ENCODE measurements at places on chromosomes 5 and 9.

- no peak for DNase-seq
These were observed 15.7 kb downstream of the NACC2 start for GRCh38 chr9:136079211-136079915.

DNA sequence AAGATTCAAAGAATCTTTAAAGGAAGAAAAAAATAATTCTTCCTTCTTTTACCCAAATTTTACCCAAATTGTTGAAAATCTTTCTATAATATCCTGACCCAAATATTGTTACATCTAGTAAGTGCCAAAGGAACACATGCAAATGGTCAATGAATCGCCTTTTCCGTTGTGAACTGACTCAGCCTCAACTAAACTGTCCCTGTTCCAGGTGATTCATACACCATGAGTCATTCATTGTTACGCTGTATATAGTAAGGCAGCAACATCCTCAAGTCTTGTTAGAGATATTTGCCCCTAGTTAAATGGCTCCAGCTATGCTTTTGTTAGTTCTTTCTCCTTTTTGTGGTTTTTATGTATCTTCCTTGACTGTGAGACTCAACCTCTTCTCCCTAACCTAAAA, 9.7 kb downstream of the PTGER4 start:
- peak; percentile 61 for DNase-seq

GRCh38 chr9:68488126-68488525, 52.6 kb downstream of the TMEM252 start:
- no peak for DNase-seq

GRCh38 chr9:69996967-69997366, 46.7 kb upstream of the MAMDC2 start:
- DNase-seq, result no peak

DNA sequence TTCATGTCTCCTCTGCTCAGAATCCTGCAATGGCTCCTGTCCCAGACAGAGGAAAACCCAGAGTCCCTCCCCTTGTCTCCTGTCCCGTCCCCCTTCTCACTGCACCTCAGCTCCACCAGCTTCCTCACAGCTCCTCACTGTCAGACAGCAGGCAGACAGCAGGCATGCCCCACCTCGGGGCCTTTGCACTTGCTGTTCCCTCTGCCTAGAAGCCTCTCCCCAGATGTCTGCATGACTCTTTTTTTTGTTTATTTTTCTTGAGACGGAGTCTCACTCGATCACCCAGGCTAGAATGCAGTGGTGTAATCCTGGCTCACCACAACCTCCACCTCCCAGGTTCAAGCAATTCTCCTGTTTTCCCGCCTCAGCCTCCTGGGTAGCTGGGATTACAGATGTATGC, 8.8 kb upstream of the SLC6A7 start:
- no peak for DNase-seq

GRCh38 chr5:43947935-43948334, 345.0 kb downstream of the NNT start:
- no peak for DNase-seq

GRCh38 chr5:142827934-142828576, 57.9 kb downstream of the ARHGAP26 start:
- no peak for DNase-seq

GRCh38 chr5:54484219-54484894, 28.9 kb downstream of the HSPB3 start:
- DNase-seq, result no peak

- DNase-seq, result no peak
These were observed 463.2 kb upstream of the KLF4 start for GRCh38 chr9:107952773-107953172.

DNA sequence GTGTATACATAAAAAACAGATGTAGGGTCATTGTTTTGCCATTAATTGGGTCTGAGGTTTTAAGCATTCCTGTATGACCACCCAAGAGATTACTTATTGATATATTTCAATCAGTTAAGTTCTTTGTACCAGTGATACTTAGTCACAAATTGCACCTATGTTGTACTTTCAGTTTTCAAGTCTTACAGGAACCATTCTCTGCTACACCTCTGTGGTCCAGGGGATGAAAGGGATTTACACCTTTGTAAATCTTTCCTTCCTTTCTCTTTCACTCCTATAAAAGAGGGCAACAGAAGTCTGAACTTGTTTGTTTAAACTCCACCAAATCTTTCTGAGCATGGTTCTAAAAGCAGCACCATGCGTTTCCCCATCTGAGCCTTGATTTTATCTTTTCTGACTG, 86.1 kb downstream of the DEPDC1B start:
- no peak for DNase-seq

- DNase-seq, result no peak
These were observed 42.6 kb downstream of the MLLT3 start for GRCh38 chr9:20579524-20580314.

DNA sequence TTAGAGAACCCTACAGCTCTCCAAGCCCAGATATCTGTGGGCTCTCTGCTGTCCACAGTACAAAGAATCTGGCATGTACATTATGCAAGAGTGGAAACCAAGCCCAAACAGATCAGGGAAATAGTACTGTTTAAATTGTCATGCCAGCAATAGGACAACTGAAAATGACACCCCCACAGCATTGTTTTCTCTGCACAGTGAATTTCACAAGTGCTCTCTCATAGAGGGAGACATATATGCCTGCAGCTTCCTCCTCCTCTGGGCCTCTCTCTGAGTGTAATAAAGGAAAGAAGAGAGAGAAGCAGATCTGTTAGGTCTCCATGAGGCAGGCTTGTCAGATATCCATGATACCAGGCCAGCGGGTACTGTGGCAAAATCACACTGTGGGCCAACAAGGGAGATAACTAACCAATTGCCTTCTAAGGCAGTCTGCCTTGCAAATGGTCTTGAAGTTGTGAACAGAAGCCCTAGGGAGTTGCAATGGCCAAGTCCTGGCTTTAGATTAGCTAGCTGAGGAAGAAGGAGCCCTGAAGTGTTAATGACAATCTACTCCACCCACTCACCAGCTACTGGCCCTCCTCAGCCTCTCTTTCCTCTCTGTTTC, 54.4 kb upstream of the JMY start:
- no peak for DNase-seq

- DNase-seq, result peak; percentile 77
These were observed 10.7 kb downstream of the GSN start for GRCh38 chr9:121278477-121279261.

DNA sequence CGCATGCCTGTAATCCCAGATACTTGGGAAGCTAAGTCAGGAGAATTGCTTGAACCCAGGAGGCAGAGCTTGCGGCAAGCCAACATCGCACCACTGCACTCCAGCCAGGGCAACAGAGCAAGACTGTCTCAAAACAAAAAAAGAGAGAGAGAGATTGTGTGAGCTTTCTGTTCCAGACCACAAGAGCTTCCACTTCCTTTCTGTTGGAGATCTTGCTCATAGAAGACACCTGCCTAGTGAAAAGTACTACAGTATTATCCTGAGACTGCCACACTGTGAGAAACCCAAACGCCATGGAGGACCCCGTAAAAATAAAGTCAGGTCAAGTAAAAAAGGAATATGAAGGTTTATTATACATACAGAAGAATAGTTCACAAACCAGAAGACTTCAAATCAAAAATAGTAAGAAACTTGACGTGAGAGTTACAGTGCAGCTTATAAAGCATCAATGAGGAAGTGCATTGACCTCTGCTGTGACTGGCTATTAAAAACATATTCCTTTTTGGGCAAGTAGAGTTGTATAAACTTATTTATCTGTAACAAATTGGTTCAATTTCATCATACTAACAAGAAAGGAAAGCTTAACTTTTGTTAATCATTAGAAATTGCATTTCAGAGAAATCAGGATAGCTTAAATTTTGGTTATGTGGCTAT, 4.3 kb upstream of the EMB start:
- DNase-seq, result peak; percentile 81

- no peak for DNase-seq
These were observed 815.8 kb downstream of the EFNA5 start for GRCh38 chr5:106854922-106855321.

DNA sequence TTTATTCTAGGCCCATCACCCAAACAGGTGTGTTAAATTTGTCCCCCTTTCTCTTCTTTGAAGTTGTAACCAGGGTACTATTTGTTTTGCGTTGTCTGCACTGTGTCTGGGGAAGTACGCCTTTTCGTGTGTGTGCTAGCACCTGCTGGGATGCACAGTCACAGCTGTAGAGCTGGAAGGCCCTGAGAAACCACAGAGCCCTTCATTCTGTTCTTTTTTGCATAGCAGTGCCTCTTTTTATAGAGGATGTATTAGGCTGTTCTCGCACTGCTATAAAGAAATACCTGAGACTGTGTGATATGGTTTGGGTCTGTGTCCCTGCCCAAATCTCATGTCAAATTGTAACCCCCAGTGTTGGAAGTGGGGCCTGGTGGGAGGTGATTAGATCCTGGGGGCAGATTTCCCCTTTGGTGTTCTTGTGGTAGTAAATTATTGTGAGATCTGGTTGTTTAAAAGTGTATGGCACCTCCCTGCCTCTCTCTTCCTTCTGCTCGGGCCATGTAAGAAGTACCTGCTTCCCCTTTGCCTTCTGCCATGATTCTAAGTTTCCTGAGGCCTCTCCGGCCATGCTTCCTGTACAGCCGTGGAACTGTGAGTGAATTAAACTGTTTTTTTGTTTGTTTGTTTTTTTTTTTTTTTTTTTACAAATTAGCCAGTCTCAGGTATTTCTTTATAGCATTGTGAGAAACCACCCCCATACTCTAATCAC, 14.0 kb downstream of the SEC61B start:
- no peak for DNase-seq

GRCh38 chr9:128921881-128922763, 1.3 kb downstream of the PHYHD1 start:
- no peak for DNase-seq

Measured in AML-193 (cell line).